ENCODE measurements at places on chromosomes 2 and 18. TPM values are rescaled to one million over a fixed set of nuclear protein-coding genes. Genes with fewer than 3 reads are reported as not detected.

DNA sequence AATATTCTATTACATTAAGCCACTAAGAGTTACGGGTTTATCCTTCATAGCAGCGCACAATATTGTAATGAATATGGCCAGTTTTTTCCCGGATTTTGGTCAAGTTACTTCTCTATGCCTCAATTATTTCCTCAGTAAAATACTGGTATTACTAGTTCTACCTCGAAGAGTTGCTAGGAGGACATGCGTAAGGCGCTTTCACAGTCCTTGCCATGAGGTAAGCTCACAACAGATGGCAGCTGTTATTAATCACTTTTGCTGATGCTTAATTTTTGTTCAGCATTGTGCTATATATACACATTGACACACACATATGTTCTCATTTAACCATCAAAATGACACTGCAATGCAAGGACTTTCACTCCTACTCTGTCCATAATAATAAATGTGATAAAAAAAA lies 101.5 kb downstream of the SCG2 start:
- no peaks in the 10 kb centered on the region for H3K4me1 ChIP-seq
- no peaks in the 10 kb centered on the region for H3K27me3 ChIP-seq
- DNase-seq = no peak
- no peak overlapping the region for H3K4me3 ChIP-seq

GRCh38 chr18:73708591-73708990 lies 439.0 kb downstream of the FBXO15 start:
- H3K36me3 ChIP-seq = no peaks in the 10 kb centered on the region
- H3K27ac ChIP-seq = no peak overlapping the region
- DNase-seq = no peak
- H3K27me3 ChIP-seq = no peaks in the 10 kb centered on the region
- no peak overlapping the region for H3K4me3 ChIP-seq
- no peaks in the 10 kb centered on the region for H3K4me1 ChIP-seq

- H3K27ac ChIP-seq = no peak overlapping the region
- no peak for DNase-seq
- peaks cover 20% of the 10 kb centered on the region for H3K4me1 ChIP-seq
- no peak overlapping the region for H3K4me3 ChIP-seq
- no peaks in the 10 kb centered on the region for H3K36me3 ChIP-seq
- peaks cover 97% of the 10 kb centered on the region for H3K27me3 ChIP-seq
These were observed 1.9 kb upstream of the SIX2 start for GRCh38 chr2:45011121-45011520.

DLGAP1 gene
- polyA plus RNA-seq = 0.69 TPM

DNA sequence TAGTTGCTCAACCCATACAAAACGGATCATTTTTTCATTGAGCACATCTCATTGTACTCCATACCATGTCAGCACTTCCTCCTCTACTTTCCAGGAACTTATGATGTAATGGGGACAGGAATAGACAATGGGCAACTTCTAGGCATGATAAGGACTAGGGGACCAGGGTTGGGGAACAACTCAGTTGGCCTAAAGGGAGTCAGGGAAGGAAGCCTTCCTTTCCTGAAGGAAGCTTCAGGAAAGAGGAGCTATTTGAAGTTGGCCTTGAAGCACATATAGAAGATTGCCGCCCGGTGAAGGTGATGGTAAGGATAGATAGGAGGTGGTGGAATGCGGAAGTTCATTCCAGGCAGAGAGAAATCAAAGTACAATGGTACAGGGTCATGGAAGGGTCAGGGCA lies 283.9 kb downstream of the SLC8A1 start:
- peaks cover 2% of the 10 kb centered on the region for H3K36me3 ChIP-seq
- DNase-seq = peak; percentile 70
- H3K27ac ChIP-seq = peak overlapping the region; percentile 7
- no peak overlapping the region for H3K4me3 ChIP-seq
- H3K4me1 ChIP-seq = peaks cover 12% of the 10 kb centered on the region

DNA sequence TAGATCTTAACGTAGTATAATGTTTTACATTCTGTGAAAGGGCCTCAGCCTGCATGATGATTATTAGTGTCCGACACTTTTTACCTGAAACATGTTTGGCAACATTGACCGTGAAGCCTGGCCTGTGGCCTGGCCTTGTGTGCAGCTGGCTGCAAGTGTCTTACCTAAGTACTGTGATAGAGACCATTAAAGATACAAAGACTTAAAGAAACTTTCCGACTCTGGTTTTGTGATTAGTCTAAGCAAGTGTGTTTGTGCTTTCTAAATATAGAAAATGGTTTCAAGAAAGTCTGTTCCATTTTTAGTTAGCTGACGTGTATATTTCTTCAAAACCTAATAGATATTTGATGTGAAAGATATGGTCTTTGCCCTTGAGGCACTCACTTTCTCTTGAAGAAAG lies 601.8 kb downstream of the LRP1B start:
- H3K27ac ChIP-seq = no peak overlapping the region
- no peaks in the 10 kb centered on the region for H3K4me1 ChIP-seq
- H3K27me3 ChIP-seq = no peaks in the 10 kb centered on the region
- no peaks in the 10 kb centered on the region for H3K36me3 ChIP-seq
- no peak for DNase-seq

- H3K36me3 ChIP-seq = no peaks in the 10 kb centered on the region
- no peak overlapping the region for H3K4me3 ChIP-seq
- no peak overlapping the region for H3K27ac ChIP-seq
- DNase-seq = no peak
These were observed 4.5 kb downstream of the PROM2 start for GRCh38 chr2:95278637-95279225.

PROM2 gene
- 2.0 TPM for polyA plus RNA-seq

DNA sequence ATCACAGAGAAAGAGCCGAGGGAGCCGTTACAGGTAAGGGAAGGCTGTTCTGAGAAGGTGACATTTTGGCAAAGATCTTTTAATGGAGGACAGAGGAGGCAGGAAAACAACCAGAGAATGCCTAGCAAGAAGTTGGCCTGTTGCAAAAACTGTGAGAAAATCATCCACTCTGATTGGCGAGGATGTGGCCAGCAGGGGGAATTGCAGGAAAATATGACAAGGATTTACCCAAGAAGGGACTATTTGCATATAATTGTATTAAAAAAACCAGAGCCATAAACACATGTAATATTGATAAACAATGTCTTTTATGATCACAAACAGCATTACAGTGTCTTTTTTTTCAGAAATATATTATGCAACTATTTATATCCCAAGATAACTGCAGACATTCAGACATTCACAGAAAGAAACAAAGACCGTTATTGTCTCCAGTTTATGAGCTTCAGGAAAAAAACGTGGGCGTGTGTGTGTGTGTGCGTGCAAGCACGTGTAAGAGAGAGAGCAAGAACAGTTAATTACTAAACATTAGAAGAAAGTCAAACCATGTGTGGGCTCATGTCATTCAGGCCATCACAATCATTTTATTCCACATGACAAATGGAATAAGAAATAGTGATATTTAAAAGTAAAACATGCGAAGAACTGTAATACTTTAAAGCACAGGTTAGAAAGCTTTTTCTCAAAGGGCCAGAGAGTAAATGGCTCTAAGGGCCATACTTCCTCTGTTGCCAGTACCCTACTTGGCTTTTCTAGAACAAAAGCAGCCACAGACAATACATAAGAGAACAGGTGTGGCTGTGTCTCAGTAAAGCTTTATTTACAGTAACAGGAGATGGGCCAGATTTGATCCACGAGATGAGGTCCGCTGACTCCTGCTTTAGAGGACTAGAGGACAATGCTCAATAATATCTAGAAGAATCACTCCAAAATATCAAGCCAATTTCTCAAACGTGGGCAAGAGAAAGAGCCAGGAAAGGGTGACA lies 324.1 kb downstream of the DLGAP1 start:
- peak; percentile 15 for DNase-seq
- H3K36me3 ChIP-seq = no peaks in the 10 kb centered on the region
- H3K4me1 ChIP-seq = no peaks in the 10 kb centered on the region
- no peaks in the 10 kb centered on the region for H3K27me3 ChIP-seq

DNA sequence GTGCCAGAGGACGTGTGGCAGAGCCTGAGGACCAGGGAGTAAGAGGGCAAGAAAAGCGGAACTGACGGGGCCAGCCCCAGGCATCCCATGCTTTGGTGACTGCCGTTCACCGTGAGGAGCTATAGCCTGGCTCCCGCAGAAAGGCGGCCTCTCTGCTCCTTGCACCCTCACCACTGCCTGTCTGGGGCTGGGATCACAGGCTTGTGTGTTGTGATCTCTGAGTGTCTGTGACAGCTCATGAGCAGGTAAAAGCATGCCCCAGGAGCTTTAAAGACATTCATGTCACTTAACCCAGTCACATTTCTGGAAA lies 266.8 kb upstream of the RAB6C start:
- H3K27ac ChIP-seq = no peak overlapping the region
- DNase-seq = no peak
- H3K4me1 ChIP-seq = peaks cover 21% of the 10 kb centered on the region
- H3K36me3 ChIP-seq = no peaks in the 10 kb centered on the region
- H3K4me3 ChIP-seq = no peak overlapping the region

- no peak overlapping the region for H3K27ac ChIP-seq
- H3K4me1 ChIP-seq = no peaks in the 10 kb centered on the region
- no peak overlapping the region for H3K4me3 ChIP-seq
- H3K27me3 ChIP-seq = no peaks in the 10 kb centered on the region
- no peak for DNase-seq
- H3K36me3 ChIP-seq = no peaks in the 10 kb centered on the region
These were observed 8.2 kb downstream of the TEKT4 start for GRCh38 chr2:94879314-94879981.

SLC23A3 gene
- polyA plus RNA-seq = 6.2 TPM

GRCh38 chr18:3720818-3721545 lies 271.0 kb downstream of the TGIF1 start:
- DNase-seq = peak; percentile 92
- peak overlapping the region; percentile 74 for H3K27ac ChIP-seq
- H3K36me3 ChIP-seq = no peaks in the 10 kb centered on the region
- H3K4me3 ChIP-seq = no peak overlapping the region
- H3K27me3 ChIP-seq = no peaks in the 10 kb centered on the region
- peaks cover 46% of the 10 kb centered on the region for H3K4me1 ChIP-seq

GRCh38 chr2:29920130-29920577 lies 1.2 kb downstream of the ALK start:
- H3K27ac ChIP-seq = no peak overlapping the region
- H3K36me3 ChIP-seq = no peaks in the 10 kb centered on the region
- peak overlapping the region; percentile 6 for H3K4me3 ChIP-seq
- peak; percentile 49 for DNase-seq

DNA sequence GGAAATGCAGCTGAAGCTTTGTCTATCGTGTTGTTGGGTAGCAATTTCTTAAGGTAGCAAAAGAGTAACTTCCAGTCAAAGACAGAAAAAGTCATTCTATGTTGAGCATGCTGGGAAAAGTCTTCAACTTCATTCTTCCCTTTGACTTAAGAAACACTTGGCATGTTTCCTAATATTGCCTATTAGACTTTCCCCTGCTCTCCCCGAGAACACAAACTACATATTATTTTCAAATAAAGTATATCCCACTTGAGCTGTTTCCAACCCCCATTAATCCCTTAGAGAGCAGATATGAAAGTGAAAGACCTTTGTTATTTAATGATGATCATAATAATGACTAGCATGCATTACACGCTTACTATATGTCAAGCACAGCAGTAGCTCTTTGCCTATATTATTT lies 136.0 kb upstream of the SPOPL start:
- no peaks in the 10 kb centered on the region for H3K27me3 ChIP-seq
- no peaks in the 10 kb centered on the region for H3K36me3 ChIP-seq
- H3K4me1 ChIP-seq = no peaks in the 10 kb centered on the region
- DNase-seq = no peak

REEP1 gene
- 36.9 TPM for polyA plus RNA-seq

GRCh38 chr2:54330926-54331835 lies 75.2 kb upstream of the TSPYL6 start:
- no peaks in the 10 kb centered on the region for H3K36me3 ChIP-seq
- DNase-seq = no peak
- no peaks in the 10 kb centered on the region for H3K4me1 ChIP-seq
- H3K27me3 ChIP-seq = peaks cover 15% of the 10 kb centered on the region
- H3K27ac ChIP-seq = no peak overlapping the region
- H3K4me3 ChIP-seq = peak overlapping the region; percentile 63

DNA sequence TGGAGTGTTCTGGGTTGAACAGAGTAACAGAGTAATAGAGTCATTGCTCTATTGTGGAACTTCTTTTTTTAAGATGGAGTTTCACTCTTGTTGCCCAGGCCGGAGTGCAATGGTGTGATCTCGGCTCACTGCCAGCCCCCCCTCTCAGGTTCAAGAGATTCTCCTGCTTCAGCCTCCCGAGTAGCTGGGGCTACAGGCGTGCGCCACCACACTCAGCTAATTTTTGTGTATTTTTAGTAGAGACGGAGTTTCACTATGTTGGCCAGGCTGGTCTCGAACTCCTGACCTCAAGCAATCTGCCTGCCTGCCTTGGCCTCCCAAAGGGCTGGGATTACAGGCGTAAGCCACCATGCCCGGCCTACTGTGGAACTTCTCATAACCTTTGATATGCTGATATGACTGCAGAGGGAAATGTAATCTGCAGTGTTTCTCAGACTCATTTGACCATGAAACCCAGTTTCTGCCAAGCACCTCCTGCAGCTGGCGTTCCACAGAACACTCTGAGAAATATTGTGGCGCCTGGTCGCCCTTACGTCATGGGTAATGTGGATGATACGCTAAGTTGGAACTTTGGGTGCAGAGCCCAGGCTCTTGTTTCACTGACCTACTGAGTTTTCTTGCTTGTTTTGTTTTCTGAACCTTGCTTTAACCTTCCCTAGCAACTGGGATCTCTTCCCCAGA lies 213.8 kb downstream of the BCL2 start:
- H3K36me3 ChIP-seq = no peaks in the 10 kb centered on the region
- no peak overlapping the region for H3K27ac ChIP-seq
- DNase-seq = no peak
- no peaks in the 10 kb centered on the region for H3K27me3 ChIP-seq

ANKRD29 gene
- polyA plus RNA-seq = 6.1 TPM

RTP5 gene
- polyA plus RNA-seq = 0.07 TPM

C1QL2 gene
- polyA plus RNA-seq = 0.18 TPM

DNA sequence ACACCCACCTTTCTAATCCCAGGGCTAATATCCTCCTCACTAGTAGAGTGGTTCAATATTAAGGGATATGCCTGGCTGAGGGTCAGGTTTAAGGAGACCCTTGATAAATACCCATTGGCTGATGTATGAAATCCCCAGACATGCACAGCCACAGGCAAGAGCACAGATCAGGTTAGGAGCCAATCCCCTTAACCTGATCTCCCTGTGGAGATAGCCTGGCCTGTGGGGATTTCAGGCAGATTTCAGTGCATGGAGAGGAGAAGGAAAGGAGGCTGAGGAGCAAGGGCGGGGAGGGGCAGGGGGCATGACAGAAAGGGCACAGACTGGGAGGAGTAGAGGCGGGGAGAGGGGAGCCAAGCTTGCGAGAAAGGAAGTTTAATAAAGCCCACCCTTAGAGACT lies 129.0 kb downstream of the LOXHD1 start:
- H3K36me3 ChIP-seq = no peaks in the 10 kb centered on the region
- H3K4me1 ChIP-seq = no peaks in the 10 kb centered on the region
- H3K4me3 ChIP-seq = no peak overlapping the region
- H3K27ac ChIP-seq = no peak overlapping the region

- no peak for DNase-seq
- no peaks in the 10 kb centered on the region for H3K36me3 ChIP-seq
- H3K4me1 ChIP-seq = no peaks in the 10 kb centered on the region
- H3K4me3 ChIP-seq = no peak overlapping the region
These were observed 239.1 kb downstream of the FAM210A start for GRCh38 chr18:13487237-13487636.
